ENCODE measurements at places on chromosomes 6 and 20.

DNA sequence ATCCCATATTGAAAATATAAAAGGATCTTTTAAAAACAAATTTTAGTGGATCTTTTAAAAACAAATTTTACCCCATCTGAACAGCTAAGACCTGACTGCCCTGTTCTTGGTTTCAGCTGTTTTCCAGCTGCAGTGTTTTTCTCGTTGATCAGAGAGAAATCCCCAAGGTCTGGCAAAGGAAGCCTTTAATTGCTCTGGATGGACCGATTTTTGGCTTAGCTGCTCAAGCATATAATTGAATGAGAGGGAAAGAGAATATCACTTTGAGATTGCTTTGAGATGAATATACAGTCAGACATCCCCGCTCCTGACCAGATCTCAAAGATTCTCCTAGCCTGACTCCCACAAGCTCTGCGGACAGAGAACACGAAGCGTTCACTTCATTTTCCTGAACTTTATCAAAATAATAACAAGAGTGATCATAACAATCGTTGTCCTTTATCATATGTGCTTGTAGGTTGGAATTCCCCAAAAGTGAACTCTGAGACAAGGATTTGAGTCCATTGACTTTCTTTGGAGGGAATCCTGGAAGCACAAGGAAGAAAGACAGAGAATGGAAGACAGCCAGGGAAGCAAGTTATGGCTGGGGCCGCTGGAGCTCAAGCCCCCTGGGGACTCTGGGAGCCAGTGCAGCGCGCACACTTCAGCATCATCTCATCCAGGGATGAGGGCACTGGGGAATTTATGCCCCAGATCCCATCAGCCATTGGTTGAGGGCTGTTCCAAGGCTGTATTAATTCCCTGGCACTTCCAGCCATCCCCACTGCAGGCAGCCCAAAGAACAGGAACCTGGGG lies 101.3 kb downstream of the SNX5 start:
- no peaks in the 10 kb centered on the region for H3K36me3 ChIP-seq
- no peak for DNase-seq
- H3K4me1 ChIP-seq = peaks cover 13% of the 10 kb centered on the region

GRCh38 chr20:37816003-37816402 lies 86.9 kb upstream of the VSTM2L start:
- peaks cover 1% of the 10 kb centered on the region for H3K36me3 ChIP-seq
- peak overlapping the region; percentile 52 for H3K27ac ChIP-seq
- H3K4me1 ChIP-seq = peaks cover 16% of the 10 kb centered on the region
- DNase-seq = no peak

DNA sequence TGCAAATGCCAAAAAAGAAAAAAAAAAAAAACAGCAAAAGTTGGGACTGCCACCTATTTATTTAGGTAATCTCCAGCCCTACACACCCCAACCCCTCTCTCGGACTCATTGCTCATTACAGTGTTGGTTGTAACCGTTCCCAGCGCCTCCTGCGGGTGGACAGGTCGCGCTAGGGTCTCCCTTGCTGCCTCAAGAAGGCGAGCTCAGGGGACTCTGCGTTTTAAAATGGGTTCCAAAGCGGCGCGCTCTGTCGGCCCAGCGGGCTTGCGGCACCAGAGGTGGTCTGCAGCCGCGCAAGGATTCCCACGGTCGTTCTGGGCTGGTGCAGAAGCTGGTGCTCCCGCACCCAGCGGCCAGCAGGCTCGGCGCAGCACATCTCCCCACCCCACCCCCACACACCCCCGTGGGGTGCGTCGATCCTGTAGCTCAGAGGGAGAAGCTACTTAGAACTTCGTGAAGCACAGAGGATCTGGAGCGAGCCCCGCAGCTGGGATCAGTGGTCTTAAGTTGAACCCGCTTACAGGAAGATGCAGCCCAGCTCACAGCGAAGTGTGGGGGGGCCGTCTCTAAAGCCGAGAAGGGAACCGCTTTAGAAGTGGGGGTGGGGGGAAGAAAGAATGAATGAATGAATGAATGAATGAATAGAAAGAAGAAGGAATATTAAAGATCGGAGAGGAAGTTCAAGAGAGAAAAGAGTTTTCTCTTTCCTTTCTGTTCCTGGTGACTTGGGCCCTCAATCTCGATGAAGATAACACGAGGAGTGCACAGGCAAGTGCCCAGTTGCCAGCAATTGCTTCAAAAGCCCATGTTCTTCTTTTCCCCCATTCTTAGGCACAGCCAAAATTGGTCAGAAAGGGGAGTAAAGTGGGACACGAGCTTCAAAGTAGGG lies 780 bp downstream of the TFAP2A start:
- H3K36me3 ChIP-seq = peaks cover 13% of the 10 kb centered on the region
- peak overlapping the region; percentile 100 for H3K27ac ChIP-seq
- H3K4me3 ChIP-seq = peak overlapping the region; percentile 98
- H3K4me1 ChIP-seq = peaks cover 74% of the 10 kb centered on the region
- DNase-seq = no peak

DNA sequence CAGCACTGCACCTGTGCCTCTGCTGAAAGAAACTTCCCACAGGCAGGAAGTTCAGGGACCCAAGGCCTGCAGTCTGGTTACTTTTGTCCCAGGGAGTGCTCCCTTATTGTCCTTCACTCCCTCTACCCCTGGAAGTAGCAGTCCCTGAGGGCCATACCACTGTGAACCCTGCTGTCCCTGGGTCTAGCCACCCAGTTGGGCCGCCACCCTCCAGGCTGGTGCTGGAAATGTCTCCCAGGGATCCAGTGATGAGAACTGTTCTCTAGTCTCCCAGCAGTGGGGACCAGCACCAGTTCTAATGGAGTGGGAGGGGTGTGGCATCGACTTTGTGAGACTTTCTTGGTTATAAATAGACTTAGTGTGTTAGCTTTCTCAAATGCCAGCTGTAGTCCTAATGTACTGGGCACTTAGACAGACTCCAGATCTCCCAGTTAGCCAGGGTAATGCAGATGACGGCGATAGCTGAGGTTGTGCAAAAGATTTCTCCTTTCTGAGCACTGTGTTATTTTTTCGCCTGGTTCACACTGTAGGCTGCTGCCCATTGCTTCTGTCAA lies 462.5 kb downstream of the CDH26 start:
- H3K27me3 ChIP-seq = peaks cover 10% of the 10 kb centered on the region
- no peaks in the 10 kb centered on the region for H3K36me3 ChIP-seq
- H3K4me3 ChIP-seq = no peak overlapping the region
- H3K4me1 ChIP-seq = no peaks in the 10 kb centered on the region

GRCh38 chr6:106894978-106895702 lies 79.4 kb downstream of the CD24 start:
- no peak for DNase-seq
- peaks cover 1% of the 10 kb centered on the region for H3K4me1 ChIP-seq
- no peaks in the 10 kb centered on the region for H3K27me3 ChIP-seq
- H3K27ac ChIP-seq = no peak overlapping the region

DNA sequence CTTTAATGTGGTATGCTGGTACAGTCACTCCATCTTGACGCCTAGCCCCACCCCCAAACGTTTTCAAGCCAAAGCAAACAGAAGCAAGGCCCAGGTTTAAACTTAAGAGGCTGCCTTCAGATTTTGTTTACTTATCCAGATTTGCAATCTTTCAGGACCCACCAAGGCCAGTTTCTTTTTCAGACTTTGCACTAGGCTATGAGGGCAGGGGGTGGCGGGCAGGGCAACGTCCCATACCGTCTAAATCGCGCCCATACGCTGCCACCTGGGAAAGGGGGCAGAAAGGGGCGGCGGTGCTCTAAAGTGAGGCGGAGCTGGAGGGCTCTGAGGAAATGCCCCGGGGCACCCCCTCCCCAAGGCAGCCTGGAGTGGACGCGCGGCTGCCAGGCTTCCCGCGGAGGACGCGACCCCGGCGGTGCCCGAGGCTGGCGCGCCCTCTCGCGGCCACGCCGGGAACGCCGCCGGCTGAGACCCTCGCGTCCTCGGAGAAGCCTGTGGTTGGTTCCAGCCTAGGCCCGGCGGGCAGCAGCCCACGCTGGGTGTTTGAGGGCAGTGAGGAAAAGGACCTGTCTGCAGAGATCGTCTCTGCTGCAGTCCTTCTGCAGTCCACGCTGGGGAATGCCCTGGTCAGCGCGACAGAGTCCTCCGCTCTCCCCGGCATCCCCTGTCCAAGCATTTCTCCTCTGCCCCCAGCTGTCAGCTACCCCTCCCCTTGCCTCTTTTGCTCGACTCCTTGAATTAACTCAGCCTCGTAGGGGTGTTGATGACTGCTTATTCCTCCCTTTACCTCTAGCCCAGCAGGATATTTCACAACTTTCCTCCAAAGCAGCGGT lies 129.2 kb upstream of the PRND start:
- peaks cover 5% of the 10 kb centered on the region for H3K4me1 ChIP-seq
- no peaks in the 10 kb centered on the region for H3K36me3 ChIP-seq
- peaks cover 55% of the 10 kb centered on the region for H3K27me3 ChIP-seq

DNA sequence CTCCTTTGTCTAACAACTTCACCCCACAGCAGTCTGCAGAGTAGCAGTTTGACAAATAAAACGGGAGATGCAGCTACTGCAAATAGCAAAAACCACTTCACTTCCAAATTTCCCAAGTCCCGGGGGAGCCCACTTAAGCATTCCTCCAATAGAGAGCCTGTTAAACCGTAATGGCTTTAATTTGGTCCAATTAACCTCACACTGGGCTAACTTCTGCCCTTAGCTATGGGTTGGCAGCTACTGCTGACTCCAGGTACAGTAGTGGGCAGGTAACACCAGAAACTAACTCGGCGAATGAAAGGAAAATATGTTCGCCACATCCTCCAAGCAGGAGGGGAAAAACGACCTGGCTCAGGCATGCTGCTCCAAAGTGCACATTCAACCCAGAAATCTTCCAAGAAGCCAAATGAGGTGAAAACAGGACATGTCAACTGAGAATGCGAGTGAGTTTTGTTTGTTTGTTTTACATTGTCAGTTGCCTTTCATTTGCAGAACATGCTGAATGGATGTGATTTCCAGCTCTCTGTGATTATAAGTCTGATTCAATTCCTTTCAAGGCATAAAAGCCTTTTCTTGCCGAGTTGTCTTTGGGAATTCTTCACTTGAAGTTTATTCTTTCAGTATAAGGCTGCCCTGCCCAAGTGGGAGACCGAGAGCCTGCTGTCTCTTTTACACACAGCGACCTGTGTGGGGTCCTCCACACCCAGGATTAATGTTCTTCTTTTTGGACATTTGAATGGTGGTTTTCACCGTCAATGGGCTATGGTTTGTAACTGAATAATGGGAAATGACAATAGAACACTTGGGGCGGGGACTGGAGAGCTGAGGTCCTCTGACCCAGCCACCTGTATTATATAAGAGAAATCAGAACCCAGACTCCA lies 117.3 kb upstream of the ARMC2 start:
- H3K4me1 ChIP-seq = peaks cover 19% of the 10 kb centered on the region
- DNase-seq = no peak
- no peak overlapping the region for H3K4me3 ChIP-seq
- peaks cover 6% of the 10 kb centered on the region for H3K27me3 ChIP-seq
- H3K36me3 ChIP-seq = no peaks in the 10 kb centered on the region

DNA sequence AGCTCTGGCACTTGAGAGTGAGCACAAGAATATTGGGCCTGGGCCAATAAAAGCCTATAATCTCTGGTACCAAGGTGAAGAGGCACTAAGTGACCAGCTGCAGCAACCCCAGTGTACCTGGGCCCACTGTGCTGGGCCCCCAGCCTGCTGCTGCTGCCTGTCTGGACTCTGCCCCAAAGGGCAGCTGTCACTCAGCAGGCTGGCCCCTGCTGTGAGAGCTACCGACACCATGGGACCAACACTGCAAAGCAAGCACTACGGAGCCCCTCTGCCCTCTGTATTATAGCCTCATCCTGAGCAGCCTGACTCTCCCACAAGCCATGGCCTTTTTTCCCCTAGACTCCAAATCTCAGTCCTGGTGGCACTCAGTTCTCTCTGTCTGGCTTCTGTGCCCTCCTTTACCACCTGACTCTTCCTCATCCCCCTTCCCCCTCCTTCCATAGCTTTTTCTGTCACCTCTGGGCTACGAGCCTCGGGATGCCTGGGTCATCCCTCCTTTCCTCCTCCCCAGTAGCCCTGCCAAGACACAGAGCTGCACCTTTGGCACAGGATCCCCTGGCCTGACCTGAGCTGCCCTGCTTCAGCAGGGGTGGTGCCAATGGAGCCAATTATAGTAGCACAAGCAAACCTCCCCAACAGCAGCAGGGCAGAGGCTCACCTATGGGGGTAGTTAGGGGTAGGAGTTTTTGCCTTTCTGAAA lies 14.2 kb downstream of the RRP36 start:
- DNase-seq = no peak
- H3K27me3 ChIP-seq = no peaks in the 10 kb centered on the region
- no peaks in the 10 kb centered on the region for H3K4me1 ChIP-seq
- no peak overlapping the region for H3K27ac ChIP-seq
- H3K4me3 ChIP-seq = no peak overlapping the region
- H3K36me3 ChIP-seq = peaks cover 50% of the 10 kb centered on the region

DNA sequence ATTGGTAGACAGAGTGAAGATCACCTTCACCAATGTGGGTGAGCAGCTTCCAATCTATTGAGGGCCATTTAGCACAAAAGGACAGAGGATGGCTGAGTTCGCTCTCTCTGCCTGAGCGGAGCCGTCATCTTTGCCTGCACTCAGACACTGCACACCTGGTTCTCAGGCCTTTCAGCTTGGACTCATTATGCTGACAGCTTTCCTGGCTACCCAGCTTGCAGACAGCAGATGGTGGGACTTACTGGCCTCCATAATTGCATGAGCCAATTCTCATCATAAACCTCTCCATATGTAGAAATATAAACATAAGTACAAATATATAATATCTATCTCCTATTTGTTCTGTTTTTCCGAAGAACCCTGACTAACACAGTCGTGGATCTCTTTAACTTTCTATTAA lies 13.7 kb downstream of the TBXT start:
- no peak for DNase-seq
- no peaks in the 10 kb centered on the region for H3K36me3 ChIP-seq
- H3K27ac ChIP-seq = no peak overlapping the region

DNA sequence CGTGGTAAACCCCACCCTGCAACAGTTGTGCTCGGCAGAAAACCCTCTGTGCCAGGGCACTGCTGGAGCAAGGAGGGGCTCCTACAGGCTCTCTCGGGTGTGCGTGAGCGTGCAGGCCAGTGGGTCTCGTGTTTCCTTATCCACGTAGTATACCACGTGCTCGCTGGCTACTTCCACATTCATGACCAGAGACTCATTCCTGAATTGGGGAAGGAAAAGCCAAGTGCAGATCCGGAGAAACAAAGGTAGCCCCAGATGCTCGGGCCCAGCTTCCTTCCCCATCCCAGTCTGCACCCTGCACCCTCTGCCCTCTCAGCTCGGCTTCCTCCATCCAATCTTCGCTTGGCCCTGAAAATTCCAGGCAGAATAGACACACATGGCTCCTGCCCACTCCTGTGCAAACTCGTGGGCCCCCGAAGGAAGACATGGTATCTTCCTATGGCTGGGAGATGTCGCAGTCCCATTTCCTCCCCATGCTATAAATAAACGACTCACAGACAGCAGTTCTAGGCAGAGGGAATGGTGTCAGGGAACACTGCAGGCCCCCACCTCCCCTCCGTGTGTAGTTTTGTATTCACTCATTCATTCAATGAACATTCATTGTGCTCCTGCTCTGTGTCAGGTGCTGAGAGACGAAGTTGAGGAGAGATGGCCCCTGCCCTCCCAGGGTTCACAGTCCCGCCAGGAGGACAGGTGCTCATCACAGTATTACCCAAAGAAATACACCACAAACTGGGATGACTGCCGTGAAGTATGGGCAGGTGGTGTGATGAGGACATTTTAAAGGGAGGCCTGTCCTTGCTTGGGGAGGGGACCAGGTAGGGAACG lies 29.6 kb downstream of the NPEPL1 start:
- H3K36me3 ChIP-seq = no peaks in the 10 kb centered on the region
- no peaks in the 10 kb centered on the region for H3K4me1 ChIP-seq
- H3K27ac ChIP-seq = no peak overlapping the region

Measured in mesothelial cell of epicardium (in vitro differentiated cells).